ENCODE measurements at places on chromosomes 11 and 22. TPM values are rescaled to one million over a fixed set of nuclear protein-coding genes. Genes with fewer than 3 reads are reported as not detected.

DNA sequence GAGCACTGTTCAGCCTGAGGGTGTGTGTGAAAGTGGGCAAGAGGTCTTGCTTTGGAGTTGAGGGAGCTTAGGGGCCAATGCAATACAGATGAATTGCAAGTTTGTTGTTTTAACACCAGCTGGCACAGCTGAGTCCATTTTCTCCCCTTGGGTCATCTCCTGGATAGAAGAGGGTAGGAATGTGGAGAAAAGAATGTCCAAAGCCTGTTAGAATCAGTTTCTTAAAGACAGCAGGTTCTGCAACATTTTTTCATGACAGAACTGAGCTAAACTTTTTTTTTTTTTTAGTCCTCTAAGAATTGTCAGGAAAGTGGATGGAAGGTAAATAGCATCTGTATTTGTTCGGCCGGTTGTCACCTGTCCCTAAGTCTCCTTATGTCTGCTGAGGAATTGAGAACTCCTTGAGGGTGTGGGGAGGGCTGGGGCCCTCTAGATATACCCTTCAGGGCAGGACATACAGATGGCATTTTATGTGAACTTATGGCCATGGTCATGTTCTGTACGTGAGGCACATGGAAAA, 211.1 kb upstream of the CADM1 start:
- H3K36me3 ChIP-seq, result no peaks in the 10 kb centered on the region
- no peaks in the 10 kb centered on the region for H3K4me1 ChIP-seq
- H3K4me3 ChIP-seq, result no peak overlapping the region
- H3K27ac ChIP-seq, result no peak overlapping the region
- no peak for DNase-seq

DNA sequence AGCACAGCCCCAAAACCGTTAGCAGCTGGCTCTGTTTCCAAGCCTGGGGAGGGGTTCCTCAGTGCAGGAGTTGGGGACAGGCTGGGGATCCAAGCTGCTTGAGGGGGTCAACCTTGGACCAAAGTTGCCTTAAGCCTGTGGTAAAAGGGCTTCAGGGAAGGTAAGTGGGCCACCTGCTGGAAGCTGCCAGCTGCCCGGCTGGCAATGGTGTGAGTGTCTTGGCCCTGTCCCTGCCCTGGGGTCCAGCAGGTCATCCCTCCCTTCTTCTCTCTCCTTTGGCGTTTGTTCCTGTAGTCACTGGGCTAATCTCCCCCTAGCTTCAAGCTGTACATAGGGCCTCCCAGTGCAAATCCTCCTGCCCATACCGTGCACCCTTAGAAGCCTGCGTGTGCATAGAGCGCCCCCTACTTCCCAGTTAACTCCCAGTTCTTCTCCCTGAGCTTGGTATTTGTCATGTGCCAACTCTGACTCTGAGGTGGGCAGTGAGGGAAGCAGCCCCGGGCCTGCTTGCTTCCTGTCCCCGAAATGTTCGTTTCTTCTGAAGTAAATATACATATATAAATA, 4.4 kb downstream of the TMEM258 start:
- peak; percentile 25 for DNase-seq
- no peaks in the 10 kb centered on the region for H3K27me3 ChIP-seq
- no peak overlapping the region for H3K27ac ChIP-seq
- H3K4me3 ChIP-seq, result no peak overlapping the region
- H3K36me3 ChIP-seq, result peaks cover 15% of the 10 kb centered on the region

DNA sequence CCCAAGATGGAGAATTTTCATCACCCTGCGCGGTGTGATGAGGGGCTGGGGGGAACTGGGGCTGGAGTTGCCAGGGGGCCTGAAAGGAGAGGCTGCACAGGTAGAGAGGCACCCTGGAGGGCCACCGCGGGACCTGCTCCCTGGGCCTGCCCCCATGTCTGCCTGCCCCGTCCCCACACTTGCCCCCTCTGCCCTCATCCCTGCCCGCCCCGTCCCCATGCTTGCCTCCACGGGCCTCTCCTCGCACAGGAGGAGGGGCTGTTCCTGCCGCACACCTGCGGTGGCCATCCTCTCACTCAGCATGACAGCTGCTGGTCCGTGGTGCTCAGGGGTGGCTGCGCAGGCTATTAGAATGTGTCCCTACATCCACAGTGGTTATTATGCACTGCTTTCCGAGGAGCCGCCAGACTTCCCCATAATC, 43.5 kb downstream of the LINC01488 start:
- H3K4me1 ChIP-seq, result peaks cover 33% of the 10 kb centered on the region
- peak overlapping the region; percentile 90 for H3K27ac ChIP-seq
- peak overlapping the region; percentile 81 for H3K4me3 ChIP-seq
- H3K36me3 ChIP-seq, result no peaks in the 10 kb centered on the region

Gene OR5T3
- total RNA-seq, result not detected

Gene MFNG
- not detected for total RNA-seq

Measured in HFFc6 (cell line).